ENCODE measurements at places on chromosomes 16 and 17.

DNA sequence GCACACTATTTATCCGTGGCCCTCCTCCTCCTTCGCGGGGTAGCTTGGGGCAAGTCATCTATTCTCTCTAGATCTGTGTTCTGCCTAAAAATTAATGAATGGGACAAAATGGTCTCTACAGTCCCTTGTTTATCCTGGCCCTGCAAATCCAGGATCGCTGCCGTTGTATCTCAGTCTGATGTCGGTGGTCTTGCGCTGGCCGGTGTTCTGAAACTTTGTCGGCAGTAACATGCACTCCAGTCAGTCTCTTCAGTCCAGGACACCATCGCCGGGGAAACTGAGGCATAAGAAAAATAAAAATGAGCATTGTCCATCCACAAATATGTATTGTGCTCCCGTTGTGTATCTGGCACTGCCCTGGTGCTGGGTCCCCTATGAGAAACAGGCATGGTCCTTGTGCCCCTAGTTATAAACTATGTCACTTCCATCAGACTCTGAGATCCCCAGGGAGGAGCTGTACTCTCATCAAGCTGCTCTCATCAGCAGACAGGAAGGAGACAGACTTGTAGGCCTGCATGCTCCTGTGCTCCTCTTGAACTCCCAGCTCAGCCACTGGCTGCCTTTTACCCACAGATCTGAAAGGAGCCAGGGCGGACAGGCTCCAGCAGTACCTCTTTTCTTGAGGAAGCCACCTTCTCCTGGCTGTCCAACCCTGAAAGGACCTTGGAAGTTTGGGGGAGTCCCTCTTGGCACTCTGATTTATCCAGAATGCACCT lies 13.7 kb upstream of the CA4 start:
- no peak for DNase-seq

DNA sequence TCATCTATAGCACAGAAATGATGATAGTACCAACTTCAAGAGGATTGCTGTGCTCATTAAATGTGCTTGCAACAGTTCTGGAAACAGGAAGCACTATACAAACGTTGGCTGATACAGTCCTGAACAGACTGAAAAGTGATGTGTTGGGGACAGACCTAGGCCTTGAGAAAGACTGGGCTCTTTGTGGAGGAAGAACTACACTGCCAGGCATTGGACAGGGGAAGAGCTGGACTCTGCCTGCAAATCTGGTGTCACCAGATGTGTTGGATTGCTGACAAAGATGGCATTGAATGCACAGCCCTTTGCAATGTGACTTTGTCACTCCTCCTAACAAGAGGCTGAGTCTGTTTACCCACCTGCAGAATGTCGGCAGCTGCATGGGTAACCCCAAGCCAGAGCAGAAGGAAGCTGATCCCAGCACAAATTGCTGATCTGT lies 12.4 kb upstream of the ST6GALNAC2 start:
- no peak for DNase-seq

DNA sequence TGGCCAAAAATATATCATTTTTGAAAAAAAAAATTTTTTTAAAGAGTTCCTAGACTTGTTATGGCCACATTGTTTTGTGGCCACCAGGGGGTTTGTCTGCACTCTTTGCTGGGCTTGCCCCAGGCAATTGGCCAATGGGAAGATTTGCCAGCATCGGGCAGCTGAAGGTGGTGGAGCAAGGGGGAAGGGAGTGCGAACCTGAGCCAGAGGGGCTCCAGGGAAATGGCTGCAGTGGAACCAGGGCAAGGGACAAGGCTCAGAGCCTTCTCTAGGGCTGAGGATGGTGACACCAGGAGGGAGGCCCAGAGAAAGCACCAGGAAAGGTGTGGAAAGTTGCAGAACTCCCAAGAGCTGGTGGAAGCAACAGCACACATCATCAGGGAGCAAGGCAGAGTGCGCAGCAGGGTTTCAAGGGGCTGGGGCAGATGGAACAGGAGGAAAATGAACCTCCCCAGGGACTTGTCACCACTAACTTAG lies 15.5 kb upstream of the CMIP start:
- DNase-seq = no peak

DNA sequence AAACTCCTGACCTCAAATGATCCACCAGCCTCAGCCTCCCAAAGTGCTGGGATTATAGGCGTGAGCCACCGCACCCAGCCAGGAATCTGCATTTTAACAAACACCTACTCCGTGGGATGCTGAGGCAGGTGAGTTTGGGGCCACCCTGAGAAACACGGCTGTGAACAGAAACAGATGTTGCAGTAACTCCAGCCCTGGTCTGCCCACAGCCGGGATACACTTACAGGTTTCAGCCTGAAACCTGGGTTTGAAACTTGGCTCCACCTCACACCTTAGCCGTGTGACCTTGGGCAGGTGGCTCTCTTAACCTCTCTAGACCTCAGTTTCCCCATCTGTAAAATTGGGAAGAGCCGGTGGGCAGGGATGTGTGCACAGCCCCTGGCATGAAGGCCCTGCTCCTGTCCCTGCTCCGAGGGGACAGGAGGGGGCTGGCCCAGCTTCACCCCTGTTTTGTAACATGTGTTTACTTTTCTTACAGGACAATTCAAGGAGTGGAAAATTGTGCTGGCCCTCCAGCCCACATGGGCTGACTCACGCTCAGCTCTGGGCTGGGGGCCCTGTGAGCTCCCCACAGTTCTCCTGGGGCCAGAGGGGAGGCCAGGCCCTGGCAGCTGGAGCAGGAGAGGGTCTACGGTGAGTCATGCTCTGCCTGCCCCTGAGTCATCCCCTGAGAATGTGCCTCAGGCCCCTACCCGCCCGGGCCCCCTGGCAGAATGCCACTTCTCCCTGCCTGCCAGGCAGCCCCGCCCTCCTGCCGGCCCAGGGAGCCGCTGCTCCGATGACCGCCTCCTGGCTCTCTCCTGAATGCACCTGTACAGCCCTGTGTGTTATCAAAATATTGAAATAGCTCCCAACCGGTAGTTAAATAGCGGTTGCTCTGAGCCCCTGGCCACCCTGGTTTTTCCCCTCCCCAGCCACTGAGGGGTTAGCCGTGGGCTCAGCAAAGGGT lies 7.7 kb upstream of the PPL start:
- no peak for DNase-seq

- DNase-seq = peak; percentile 24
These were observed 108.5 kb upstream of the RCVRN start for GRCh38 chr17:10013365-10014112.

GRCh38 chr17:19558946-19559345 lies 25.3 kb downstream of the SLC47A1 start:
- no peak for DNase-seq

- no peak for DNase-seq
These were observed 7.1 kb upstream of the LASP1NB start for GRCh38 chr17:38918129-38918913.

DNA sequence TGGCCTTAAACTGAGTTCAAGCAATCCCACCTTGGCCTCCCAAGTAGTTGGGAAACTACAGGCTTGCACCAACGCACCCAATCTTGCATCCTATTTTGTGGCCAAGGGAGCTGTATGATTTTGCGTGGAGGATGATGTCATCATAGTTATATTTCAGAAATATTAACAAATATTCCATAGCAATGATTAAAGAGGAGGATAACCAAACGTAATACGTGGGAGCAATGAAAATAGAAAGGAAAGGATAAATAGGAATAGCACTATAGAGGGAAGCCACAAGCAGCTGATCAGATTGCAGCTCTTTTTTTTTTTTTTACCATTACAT lies 2.2 kb upstream of the YWHAE start:
- no peak for DNase-seq

GRCh38 chr16:73383988-73384365 lies 336.0 kb upstream of the ZFHX3 start:
- no peak for DNase-seq

DNA sequence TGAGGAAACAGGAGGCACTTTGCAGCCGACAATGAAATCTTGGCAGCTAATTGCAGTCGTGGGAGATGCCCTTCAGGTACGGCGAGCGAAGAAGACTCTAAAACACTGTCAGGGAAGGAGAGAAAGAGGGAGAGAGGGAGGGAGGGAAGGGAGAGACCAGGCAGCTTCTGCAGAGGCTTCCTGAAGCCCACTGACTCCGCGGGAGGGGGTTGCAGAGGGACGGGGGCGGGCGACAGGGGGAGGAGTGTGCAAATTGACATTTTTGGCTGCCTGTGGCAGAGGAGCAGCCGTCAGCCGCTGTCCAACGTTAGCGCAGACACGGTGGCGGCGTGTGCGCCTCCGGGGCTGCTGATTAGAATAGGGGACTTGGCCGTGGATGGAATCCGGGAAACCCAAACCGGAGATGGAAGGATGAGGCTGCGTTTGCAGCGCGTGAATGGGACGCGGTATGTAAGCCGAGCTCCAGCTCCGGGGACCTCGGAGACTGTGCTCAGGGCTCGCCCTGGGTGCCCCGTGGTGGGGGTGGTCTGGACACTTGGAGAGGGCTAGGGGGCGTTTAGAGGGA lies 849.1 kb upstream of the RBFOX1 start:
- no peak for DNase-seq

- DNase-seq = no peak
These were observed 88.2 kb upstream of the HAS3 start for GRCh38 chr16:69017036-69017783.

All from CD4-positive, alpha-beta T cell treated with Interleukin-4 for 4 hours (primary cell).